ENCODE measurements at places on chromosomes 4 and X.
A peak's percentile ranks its signal among the peaks of the same experiment; 100 is the strongest.

DNA sequence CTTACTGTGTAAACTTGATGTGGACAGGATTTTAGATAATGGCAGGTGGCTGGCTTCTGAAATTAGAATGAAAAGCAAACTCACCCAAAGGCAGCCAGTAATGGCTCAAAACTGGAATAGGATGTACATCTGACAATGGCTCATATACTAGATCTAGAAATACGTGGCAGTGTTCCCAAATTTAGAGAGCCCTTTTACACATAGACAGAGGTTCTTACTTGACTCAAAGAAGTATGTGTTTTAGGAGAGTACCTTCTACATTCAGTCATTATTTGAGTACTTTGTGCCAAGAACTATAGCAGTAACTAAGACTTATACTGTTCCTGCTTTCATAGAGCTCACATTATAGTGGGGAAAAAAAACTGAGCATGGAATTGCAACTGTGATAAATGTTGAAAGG, 48.0 kb downstream of the UBE2K start:
- DNase-seq: no peak

GRCh38 chrX:7925867-7926472, 1.2 kb downstream of the PNPLA4 start:
- DNase-seq: peak; percentile 13

- DNase-seq: no peak
Observed at GRCh38 chrX:137387646-137388045, 178.3 kb upstream of the ZIC3 start.

DNA sequence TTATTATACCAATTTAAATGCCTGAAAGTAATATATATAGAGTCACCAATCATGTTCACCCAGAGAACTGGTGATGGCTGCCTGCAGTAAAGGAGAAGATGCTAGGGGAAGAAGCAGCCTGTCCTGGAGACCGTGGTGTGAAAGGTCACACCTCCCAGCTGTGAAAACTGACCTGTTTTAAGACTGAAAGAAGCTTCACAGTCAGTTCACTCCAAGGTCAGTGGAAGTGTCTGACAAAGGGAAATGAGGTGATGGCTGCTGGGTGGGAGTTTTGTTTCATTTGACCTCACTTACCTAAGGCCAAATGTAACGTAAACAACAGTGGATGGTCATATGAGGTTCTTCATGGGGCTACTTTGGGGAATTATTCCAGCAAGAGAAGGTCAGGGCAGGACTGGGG, 352.1 kb upstream of the GATB start:
- DNase-seq: no peak

GRCh38 chr4:93469560-93469959, 359.0 kb upstream of the ATOH1 start:
- no peak for DNase-seq

DNA sequence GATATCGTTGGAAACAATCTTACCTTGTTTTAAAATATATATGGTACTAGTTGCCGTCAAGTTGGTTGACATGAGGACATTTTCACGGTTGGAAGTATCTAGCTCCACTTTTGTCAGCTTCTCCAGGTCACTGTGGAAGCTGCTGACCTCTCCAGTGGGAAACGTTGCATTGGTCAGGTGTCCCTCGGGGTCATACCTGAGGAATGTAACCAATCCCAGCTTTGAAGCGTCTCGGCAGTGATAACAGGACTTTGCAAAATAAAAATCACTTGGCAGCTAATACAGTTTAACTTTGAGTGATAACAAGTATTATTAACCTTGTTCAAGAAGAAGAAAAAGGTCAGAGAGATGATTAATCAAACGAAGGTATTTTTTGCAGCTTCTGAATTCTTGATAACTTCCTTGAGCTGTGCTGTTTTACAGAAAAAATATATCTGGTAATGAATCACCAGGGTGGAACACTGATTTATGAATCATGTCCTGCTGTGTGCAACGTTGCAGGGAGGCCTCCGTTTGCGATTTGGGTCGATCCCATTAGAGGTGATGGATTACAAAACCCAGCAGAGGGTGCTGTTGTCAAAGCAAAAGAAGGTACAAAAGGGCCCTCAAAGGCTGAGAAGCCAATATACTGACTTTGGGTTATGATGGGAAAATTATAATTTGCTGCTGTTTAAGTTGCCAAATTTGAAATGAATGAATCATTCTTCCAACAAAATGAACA, 60.1 kb downstream of the SH2D1A start:
- DNase-seq: peak; percentile 15

GRCh38 chr4:53917729-53918128, 146.7 kb downstream of the CHIC2 start:
- DNase-seq: no peak

Data from activated naive CD4-positive, alpha-beta T cell (primary cell).